ENCODE measurements at places on chromosomes 7 and 10.

DNA sequence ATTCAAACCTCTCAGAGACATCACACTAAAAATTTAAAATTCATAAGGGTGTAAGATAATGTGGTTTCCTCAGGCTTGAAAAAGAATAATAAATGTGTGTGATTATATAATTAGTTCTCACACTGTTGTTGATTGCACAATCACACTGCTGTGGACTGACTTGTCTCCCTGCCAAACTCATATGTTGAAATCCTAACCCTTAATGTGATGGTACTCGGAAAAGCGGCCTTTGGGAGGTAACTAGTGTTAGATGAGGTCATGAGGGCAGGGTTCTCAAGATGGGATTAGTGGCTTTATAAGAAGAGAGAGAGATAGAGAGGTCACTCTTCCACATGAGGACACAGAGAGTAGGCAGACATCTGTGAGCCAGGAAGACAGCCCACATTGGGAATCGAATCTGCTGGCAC is 128.5 kb upstream of the COL1A2 start:
- no peak for DNase-seq

DNA sequence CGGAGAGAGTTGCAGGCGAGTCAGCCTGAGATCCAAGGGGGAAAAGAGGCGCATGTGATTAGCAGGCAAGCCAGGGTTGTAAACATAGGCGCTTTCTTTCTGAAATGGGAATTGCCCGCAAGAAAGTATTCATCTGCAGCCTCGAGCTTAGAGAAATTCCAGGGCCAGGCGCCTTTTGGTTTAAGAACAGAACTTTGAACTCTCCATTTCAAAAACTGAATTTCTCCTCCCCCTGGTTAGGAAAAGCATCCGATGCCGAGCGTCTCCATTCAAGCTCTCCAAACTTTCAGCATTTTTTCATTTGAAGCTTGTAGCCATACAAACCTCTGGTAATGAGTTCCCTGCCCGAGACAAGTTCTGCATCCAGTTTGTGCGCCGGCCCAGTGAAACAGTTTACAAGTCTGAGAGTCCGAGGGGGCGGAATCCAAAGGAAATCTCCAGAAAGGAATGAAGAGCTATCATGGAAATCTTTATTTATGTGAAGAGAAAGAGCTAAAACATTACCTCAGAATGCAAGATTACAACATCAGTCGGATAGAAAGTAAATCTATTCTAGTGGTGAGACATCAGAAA is 69.9 kb downstream of the FAM204A start:
- DNase-seq = no peak

DNA sequence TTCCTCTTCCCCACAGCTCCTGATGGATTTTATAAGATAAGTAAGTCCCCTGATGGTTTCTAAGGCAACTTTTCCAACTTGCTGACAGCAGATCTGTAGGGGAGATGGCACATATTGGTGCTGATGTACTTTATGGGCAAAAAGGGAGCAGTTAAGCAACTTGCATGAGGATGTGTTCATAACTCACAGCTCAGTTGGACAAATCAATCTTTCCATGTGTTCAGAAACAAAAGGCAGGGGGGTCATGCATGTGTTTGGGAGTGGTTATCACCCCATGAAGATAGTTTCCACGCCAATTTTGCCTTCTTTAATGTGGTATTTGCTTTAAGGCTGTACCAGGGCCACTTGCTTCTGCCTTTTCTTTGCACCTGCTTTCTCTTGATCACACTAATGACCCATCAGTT is 6.1 kb downstream of the RBM20 start:
- DNase-seq = no peak

GRCh38 chr10:63421591-63421990 is 44.2 kb downstream of the JMJD1C start:
- no peak for DNase-seq

DNA sequence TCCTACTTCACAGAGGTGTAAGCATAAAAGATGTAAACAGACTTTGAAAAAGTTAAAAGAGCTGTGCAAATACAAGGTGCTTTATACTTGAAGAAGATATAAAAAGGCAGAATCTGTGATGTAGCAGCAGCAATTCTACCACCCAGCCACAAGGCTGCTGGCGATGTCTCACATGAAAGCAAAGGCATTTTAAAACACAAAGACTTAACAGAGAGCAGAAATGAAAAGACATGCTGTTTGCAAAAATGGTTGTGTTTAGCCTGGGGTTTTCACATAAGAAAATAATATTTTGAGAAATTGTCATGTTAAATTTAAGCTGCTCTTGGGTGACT is 85.5 kb upstream of the ZNF800 start:
- DNase-seq = no peak

- no peak for DNase-seq
Observed at GRCh38 chr7:66597461-66597860, 31.2 kb upstream of the KCTD7 start.

DNA sequence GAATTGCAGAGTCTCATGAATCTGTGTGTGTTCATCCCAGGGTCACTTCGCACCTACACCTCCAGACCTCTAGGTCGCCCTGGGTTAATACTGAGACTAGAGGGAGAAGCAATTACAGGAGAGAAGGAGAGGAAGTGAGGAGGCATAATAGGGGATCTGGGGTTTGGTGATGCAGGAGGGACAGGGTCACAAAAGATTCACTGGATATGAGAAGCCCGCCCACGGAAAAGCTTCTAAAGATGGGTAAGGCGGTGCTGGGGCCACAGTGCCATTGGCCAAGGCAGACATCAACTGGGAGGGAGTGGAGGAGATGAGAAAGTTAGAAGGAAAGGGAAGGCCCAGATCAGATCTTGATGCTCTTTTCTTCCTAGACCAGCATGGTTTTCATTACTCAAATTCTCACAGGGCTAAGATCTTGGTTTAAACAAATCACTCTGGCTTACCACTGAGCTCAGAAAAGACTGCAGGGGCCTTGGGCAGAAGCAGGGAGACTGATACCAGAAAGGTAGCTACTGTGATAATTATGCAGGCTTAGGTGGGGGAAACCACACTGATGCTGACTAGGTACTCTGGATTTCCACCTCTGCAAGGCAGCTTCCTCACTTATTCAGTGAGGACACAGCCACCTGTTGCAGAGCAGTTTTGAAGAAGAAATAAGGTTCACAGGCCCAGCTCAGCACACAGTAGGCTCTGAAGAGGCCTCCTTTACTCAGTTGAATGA is 17.4 kb upstream of the ZNF273 start:
- DNase-seq = no peak

GRCh38 chr7:49522111-49522510 is 251.3 kb upstream of the VWC2 start:
- DNase-seq = no peak

DNA sequence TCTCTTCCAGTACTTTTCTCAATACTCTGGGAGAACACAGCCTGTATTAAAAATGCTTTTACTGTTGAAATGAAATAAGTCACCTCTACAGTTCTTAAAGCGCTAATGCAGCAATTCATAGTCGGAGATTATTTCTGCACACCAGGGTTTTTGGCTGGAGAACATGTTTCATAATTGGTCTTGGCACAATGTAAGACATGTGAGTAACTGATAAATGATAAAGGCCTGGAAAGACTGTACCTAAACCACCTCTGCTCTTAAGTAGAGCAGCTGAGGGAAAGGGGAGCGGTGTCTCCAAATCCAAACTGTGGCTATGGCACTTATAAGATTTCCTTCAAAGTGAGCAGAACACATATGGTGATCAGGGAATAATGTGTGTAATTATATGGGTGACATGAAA is 390.3 kb upstream of the MBL2 start:
- DNase-seq = no peak
